ENCODE measurements at places on chromosomes 5 and 9.

DNA sequence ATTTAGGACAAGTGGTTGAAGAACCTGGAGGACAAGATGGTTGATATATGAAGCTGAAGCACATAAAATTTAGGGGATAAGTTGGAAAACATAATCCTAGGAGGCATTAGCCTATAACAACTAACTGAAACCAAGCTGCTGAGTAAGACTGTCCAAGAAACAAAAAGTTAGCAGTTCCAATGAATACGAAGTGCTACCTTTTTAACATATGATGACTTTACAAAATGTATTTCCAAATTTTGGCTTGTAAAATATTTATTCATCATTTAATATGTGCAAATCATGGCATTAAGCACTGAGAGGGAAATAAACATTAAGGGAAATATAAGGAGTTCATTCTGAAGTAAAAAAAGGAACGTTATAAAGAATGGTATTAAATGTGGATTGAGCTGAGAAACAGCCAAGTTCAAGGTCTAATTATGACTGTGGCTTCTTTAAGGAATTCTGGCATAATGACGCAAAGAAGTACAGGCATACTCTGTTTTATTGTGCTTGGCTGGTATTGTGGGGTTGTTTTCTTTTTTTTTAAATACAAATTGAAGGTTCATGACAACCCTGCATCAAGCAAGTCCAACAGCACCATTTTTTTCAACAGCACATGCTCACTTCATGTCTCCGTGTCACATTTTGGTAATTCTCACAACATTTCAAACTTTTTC, 7.7 kb downstream of the RAPGEF6 start:
- DNase-seq: no peak
- H3K4me1 ChIP-seq: peaks cover 9% of the 10 kb centered on the region
- no peaks in the 10 kb centered on the region for H3K27me3 ChIP-seq
- H3K27ac ChIP-seq: no peak overlapping the region
- H3K4me3 ChIP-seq: no peak overlapping the region
- H3K36me3 ChIP-seq: no peaks in the 10 kb centered on the region

DNA sequence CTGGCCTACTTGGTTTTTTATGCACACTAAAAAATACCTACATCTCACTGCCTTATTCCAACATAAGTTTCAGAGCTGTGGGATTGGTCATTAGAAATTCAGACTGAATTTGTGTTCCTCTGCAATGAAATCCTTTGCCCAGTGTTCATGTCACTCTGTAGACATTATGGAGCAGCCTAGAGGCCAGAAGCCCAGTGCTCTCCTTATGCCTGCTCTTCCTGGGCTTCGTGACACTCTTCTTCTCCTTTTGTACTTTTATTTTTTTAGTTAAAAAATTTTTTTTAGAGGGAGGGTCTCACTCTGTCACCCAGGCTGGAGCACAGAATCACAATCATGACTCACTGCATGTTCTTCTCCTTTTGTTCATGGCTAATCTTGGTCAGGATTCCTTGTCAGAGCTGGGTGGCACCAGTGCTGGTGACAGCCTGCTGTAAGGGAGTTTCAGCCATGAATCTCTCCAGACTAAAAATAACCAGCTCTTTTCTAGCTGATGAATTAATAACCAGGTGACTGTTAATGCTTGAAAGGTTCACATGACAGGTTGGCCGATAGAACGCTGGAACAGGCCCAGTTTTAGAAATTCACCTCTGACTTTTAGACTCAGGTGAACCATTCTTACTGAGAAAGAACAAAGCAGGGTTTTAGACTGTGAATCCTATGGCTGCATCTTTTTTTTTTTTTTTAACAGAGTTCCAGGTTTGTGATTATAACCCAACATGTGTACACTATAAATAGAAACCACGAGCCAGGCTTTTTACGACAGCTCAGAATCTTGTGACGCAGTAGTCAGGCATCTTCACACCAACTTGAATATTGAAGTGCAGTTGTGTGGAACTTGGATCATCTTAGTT, 34.1 kb upstream of the C5orf47 start:
- no peak overlapping the region for H3K27ac ChIP-seq
- H3K4me3 ChIP-seq: no peak overlapping the region
- DNase-seq: no peak

DNA sequence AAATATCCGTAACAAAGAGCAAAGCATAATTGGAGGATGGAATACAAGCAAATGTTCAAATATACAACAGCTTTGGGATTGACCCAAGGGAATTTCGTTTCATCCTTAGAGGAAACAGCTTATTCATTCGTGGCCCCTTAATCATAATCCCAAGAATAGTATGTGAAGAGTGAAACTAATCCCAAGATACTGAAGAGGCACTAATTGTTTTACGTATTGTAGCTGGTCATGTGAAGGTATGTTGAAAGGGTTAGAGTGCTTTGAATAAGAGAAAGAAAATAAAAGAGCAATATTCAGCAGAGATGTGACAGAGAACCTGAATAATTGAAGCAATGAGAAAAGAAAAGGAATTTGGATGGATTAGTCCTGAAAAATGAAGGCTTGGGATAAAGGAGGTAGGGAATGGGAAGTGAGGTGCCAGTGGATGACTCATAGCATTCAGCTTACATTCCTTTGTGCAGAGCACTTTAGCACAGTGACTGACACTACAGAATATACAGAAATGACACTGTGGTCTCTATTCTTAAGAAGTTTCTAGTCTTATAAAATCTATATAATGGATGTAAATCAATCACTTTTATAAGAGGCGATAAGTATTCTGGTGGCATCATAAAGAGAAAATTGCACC, 221.9 kb downstream of the TLR4 start:
- no peaks in the 10 kb centered on the region for H3K27me3 ChIP-seq
- H3K4me3 ChIP-seq: no peak overlapping the region
- DNase-seq: no peak
- H3K36me3 ChIP-seq: no peaks in the 10 kb centered on the region

GRCh38 chr5:56962286-56962685, 10.4 kb upstream of the MIER3 start:
- no peak overlapping the region for H3K4me3 ChIP-seq
- no peak overlapping the region for H3K27ac ChIP-seq
- no peaks in the 10 kb centered on the region for H3K27me3 ChIP-seq
- no peaks in the 10 kb centered on the region for H3K4me1 ChIP-seq
- DNase-seq: no peak

DNA sequence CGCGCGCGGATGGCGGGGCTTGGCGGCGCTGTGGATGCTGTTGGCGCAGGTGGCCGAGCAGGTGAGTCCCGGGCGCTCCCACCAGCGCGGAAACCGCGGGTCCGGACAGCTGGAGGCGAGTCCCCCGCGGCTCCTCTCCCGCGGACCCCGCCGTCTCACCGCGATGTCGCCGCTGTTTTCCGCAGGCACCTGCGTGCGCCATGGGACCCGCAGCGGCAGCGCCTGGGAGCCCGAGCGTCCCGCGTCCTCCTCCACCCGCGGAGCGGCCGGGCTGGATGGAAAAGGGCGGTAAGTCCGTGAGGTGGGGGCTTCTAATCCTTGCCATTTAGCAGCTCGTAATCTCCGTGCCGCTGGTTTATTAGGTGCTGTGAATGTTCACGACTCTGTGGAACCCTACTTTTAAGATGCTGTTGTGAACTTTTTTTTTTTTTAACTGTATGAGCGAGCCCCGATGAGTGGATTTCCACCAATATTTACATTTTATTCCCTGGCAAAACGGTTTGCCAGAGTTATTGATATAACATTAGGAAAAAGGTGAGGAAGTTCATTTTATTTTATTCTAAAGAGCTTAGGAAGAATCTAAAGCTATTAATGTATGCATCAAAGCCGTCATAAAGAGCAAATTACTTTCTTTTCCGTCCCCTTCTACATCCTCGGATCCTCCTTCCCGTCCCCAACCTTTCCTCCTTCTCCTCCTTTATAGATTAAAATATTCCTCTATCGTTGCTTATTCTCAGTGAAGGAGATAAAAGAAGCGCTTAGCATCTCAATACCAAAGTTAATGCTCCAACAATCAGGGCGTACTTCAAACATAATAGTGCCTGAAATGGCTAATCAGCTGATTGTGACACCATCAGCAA, 579 bp downstream of the ADAMTS16 start:
- peaks cover 15% of the 10 kb centered on the region for H3K27me3 ChIP-seq
- DNase-seq: no peak
- H3K4me1 ChIP-seq: peaks cover 10% of the 10 kb centered on the region
- H3K27ac ChIP-seq: no peak overlapping the region
- H3K4me3 ChIP-seq: no peak overlapping the region

DNA sequence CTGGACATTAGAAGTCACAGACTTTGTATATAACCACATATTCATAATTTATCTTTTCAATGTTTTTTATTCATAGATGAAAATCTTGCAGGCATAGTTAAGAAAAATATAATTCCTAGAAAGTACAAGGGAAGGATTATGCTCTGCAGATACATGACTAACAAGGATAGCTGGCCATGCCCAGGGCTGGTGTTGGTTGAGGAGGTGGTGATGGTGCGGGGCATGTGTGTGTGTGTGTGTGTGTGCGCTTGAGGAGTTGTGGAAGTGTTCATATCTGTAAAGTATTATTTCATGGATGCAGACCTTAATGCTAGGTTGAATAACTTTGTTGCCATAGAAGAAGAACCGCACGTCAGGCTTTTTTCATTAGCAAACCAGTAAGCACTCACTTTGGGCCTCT, 1.3 kb downstream of the S1PR3 start:
- peak overlapping the region; percentile 87 for H3K27ac ChIP-seq
- H3K36me3 ChIP-seq: no peaks in the 10 kb centered on the region
- peak overlapping the region; percentile 53 for H3K4me3 ChIP-seq

DNA sequence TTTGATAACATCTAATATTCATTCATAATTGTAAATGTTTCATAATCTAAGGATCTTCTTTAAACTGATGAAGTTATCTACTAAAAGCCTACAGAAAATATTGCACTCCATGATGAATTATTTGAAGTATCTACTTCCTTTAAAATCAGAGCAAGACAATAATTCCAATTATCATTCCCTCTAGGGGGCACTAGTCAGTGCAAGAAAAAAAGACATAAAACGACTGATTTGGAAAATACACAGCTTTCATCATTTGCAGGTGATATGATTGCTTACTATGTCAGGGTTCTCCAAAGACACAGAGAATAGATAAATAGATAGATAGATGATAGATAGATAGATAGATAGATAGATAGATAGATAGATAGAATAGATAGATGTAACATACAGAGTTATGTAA, 13.5 kb upstream of the GRM6 start:
- DNase-seq: no peak
- H3K36me3 ChIP-seq: no peaks in the 10 kb centered on the region
- no peaks in the 10 kb centered on the region for H3K27me3 ChIP-seq
- no peaks in the 10 kb centered on the region for H3K4me1 ChIP-seq
- no peak overlapping the region for H3K27ac ChIP-seq
- no peak overlapping the region for H3K4me3 ChIP-seq

DNA sequence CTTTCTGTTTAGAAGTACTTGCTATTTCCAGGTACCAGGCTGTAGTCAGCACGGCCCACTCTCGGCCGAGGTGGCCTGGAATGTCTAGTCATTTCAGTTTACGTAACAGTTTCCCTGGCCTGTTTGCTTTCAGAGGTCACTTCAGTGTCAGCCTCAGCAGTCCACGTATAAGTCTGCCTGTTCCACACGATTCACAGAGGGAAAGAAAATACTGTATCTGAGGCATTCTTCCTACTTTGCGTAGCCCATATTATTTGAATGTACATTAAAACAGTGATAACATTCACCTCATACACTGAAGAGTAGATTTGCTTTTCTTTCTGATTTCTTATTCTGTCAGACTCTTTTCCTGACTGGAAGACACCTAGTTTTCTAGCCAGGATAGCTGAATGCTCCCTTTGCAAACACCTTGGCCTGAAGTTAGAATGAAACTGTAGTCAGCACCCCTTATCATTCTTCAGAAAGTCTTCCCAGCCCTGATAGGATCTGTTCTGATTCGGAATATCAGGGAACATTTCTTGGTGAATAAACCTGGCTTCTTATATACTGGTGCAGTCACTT, 140.9 kb downstream of the AOPEP start:
- peaks cover 81% of the 10 kb centered on the region for H3K4me1 ChIP-seq
- no peak for DNase-seq
- peak overlapping the region; percentile 7 for H3K4me3 ChIP-seq
- no peaks in the 10 kb centered on the region for H3K36me3 ChIP-seq
- H3K27me3 ChIP-seq: no peaks in the 10 kb centered on the region

GRCh38 chr9:112050544-112051475, 124.3 kb downstream of the SUSD1 start:
- no peaks in the 10 kb centered on the region for H3K27me3 ChIP-seq
- H3K27ac ChIP-seq: peak overlapping the region; percentile 59
- no peaks in the 10 kb centered on the region for H3K36me3 ChIP-seq
- DNase-seq: no peak
- H3K4me3 ChIP-seq: no peak overlapping the region

DNA sequence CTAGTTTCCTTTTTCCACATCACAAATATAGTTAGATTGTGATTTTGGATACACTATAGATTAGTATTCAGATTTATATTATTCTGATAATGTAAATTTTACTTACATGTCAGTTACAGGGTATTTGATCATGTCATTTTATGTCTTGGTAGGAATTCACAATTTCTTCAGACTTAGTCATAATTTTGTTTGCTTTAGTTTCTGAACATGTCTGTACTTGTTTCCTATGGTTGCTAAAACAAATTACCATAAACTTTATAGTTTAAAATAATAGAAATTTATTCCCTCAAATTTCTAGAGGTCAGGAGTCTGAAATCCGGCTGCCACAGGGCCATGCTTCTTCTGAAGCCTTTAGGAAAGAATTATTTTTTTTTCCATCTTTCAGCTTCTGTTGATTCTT, 1817.2 kb upstream of the CDH9 start:
- H3K36me3 ChIP-seq: no peaks in the 10 kb centered on the region
- H3K27me3 ChIP-seq: no peaks in the 10 kb centered on the region
- H3K4me3 ChIP-seq: no peak overlapping the region
- no peaks in the 10 kb centered on the region for H3K4me1 ChIP-seq
- no peak for DNase-seq

- DNase-seq: peak; percentile 62
- no peak overlapping the region for H3K4me3 ChIP-seq
- H3K36me3 ChIP-seq: no peaks in the 10 kb centered on the region
- peak overlapping the region; percentile 69 for H3K27ac ChIP-seq
Measured at GRCh38 chr9:131656356-131657036, 83.4 kb downstream of the RAPGEF1 start.

DNA sequence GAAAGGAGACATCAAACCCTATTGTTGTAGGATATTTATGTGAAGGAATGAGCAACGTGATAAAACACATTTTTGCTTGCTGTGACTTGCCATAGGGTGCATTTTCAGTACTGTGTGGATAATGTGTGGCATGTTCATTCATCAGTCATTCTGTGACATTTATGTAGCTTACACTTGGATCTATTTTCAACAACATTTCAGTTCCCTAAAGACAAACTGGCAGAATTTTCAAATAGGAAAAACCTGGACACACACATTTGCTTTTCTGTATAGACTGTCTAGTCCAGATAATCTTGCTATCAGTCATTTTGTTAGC, 127.7 kb downstream of the TMC1 start:
- no peaks in the 10 kb centered on the region for H3K36me3 ChIP-seq
- H3K27ac ChIP-seq: no peak overlapping the region
- DNase-seq: no peak
- H3K4me1 ChIP-seq: peaks cover 15% of the 10 kb centered on the region
- H3K27me3 ChIP-seq: no peaks in the 10 kb centered on the region

Measured in esophagus squamous epithelium (tissue), 5 donors.